Fibroblast of upper back skin (primary cell): ENCODE measurements at places on chromosomes 6 and 20.

- no peak for DNase-seq
Observed at GRCh38 chr6:79981652-79982051, 22.8 kb upstream of the TTK start.

DNA sequence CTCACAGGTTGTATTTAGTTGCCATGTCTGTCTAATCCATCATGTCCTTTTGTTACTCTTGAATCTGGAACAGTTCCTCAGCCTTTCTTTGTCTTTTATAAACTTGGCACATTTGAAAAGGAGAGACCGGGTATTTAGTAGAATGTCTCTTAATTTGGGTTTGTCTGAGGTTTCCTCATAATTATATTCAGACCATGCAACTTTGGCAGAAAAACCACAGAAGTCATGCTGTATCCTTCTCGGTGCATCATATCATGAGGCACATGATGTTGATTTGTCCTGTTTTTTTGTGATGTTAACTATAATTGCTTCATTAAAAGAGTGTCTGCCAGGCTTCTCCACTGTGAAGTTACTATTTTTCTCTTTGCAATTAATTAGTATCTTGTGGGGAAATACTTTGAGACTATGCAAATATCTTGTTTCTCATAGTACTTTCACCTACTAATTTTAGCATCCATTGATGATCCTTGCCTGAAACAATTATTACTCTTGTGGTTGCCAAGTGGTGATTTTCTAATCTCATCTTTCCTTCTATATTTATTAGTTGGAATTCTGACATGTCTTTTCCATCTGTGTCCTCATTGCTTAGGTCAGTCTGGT lies 837.3 kb downstream of the DHX35 start:
- DNase-seq = no peak

DNA sequence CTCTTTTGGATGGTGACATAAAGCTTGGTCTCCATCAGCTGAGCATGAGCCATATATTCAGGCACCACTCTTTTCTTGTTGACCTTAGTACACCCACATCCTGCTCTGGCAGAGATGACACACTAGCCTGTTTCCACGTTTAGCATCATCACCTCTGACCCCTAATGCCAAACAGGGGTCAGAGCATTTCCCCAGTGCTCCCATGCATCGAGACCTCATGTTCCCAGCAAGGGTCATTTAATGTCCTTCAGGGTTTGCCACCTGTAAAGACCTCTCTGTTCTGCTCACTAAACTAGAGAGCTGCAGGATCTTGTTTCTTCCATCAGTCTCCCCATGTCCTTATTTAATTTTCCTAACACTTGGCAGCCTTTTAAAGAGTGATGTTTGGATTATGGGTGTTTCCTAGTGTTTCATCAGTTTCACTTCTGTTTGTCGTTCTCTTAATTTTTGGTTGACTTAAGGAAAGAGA lies 97.5 kb downstream of the AIG1 start:
- DNase-seq = no peak

GRCh38 chr6:40855168-40855880 lies 183.7 kb downstream of the UNC5CL start:
- DNase-seq = no peak

- no peak for DNase-seq
Observed at GRCh38 chr6:1747531-1747930, 137.8 kb downstream of the FOXC1 start.

DNA sequence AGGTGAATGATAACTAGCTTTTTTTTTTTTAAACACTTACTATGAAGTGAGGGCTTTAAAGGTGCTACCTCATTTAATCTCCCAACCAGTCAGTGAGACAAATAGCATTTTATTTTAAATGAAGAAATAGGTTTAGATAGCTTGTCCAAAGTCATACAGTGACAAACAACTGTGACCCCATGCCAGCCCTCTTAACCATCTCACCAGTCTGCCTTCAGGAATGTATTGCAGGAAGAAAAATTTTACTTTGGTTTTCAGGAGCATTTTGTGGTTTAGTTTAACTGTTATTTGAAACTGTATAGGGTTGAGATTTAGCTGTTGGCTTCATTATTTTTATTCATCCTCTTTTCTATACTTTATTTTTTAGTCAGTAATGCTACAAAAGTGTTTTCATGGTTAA lies 18.6 kb downstream of the DSE start:
- DNase-seq = no peak

DNA sequence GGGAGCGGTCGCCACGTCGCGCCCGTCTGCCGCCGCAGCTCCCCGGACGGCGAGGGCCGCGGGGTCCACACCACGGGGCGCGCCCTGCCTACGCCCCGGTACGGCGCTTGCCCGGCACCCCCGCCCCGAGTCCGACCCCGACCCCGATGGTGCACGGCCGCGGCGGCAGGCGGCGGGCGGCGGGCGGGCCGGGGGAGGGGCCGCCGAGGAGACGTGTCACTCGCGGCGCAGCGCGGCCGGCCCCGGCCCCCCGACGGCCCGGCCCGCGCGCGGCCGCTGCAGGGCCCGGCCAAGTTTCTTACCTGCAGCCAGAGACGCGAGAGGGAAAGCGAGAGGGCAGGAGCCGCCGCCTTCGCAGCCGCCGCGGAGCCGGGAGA lies 328 bp downstream of the RRBP1 start:
- DNase-seq = no peak

DNA sequence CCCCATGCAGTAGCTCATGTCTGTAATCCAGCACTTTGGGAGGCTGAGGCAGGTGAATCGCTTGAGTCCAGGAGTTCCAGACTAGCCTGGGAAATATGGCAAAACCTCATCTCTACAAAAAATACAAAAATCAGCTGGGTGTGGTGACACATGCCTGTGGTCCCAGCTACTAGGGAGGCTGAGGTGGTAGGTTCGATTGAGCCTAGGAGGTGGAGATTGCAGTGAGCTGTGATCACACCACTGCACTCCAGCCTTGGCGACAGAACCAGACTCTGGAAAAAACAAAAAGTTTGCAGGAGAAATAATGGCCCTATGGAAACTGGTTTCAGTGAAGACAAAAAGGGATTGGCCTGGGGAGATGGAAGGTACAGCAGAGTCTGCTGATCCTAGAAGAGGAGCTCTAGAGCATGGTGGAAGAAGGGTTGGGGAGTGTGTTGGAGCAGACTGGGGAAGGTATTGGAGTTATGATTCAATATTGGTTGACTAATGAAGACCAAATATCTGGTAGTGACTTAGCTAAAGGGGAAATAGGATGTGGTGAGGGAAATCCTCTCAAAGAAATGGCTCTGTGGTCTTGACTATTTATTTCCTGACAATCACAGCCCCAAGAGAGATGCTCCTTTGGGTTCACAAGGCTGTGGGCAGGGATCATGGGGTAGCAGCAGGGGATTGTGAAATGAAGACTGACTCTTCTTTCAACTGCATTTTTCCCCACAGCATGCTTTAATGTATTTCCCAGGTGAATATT lies 281.9 kb downstream of the UTRN start:
- peak; percentile 52 for DNase-seq

GRCh38 chr6:75819776-75820487 lies 70.9 kb downstream of the MYO6 start:
- DNase-seq = no peak

- DNase-seq = no peak
Observed at GRCh38 chr6:117204903-117205302, 60.5 kb upstream of the VGLL2 start.

GRCh38 chr20:35561268-35561667 lies 19.4 kb downstream of the ERGIC3 start:
- DNase-seq = peak; percentile 26

- DNase-seq = no peak
Observed at GRCh38 chr20:38624084-38624483, 22.5 kb downstream of the ARHGAP40 start.

- no peak for DNase-seq
Observed at GRCh38 chr20:4787820-4788219, 66.1 kb downstream of the PRND start.

DNA sequence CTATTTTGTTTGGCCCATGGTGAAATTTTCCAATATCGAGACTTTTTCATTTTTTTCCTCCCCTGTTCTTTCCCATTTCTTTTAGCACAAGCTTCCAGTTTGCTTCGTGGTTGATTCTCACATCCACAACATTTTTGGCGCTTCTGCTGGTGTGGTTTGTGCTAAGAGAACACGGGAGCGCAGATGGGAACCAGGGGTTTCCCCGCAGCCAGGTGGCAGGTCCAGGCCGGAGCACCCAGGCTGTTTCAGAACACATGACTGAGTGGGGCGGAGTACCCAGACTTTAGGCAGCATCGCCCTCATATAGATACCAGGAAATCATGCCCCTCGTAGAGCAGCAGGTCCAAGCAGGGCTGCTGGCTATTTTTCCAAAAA lies 58.0 kb downstream of the SYTL3 start:
- no peak for DNase-seq

DNA sequence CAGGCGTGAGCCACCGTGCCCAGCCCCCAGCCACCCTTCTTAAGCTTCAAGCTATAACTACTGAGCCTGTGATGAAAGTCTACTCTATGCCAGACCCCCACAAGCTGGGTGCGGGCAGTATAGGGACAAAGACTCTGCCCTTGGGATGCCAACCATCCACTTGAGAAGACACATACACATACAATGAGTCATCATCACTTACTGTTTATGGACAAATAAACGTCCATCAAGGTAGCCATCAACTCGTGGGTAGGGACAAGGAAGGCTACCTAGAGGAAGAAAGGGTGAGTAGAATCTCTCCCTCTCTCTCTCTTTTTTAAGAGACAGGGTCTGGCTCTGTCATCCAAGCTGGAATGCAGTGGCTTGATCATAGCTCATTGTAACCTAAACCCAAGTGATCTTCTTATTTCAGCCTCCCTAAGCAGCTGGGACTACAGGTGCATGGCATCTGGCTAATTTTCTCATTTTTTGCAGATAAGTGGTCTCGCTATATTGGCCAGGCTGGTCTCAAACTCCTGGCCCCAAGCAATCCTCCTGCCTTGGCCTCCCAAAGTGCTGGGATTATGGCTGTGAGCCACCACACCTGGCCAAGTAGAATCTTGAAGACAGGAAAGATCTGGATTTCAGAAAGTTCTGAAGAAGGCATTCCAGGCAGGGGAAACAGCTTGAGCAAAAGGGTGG lies 2.6 kb upstream of the TP53INP2 start:
- no peak for DNase-seq

- DNase-seq = peak; percentile 18
Observed at GRCh38 chr20:14780508-14780907, 443.1 kb upstream of the FLRT3 start.

GRCh38 chr6:90123831-90124230 lies 172.8 kb downstream of the BACH2 start:
- peak; percentile 50 for DNase-seq

DNA sequence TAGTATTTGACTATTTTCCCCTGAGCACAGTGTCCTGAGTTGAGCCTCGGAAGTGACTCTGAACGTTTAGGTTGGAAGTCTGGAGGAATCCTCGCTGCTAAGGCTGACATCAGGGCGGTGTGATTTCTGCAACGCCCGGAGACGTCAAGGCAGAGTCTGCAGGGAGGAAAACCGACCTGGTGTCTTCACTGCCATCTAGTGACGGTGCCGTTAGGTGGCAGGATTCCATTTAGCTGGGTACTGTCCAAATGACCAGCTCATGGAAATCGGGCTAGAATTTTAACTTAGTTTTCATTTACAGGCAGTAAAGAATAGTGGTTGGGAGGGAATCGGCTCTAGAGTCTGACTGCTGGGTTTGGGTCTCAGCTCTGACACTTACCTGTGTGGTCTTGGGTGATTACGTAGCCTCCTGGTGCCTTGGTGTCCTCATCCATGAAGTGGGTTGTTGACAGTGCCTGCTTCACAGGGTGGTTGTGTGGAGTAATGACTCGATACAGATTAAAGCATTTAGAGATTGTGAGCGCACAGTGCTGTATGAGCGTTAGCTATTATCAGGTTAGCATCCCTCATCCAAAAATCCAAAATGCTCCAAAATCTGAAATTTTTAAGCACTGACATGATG lies 35.0 kb downstream of the FOXF2 start:
- peak; percentile 59 for DNase-seq

GRCh38 chr20:63159826-63160640 lies 55.9 kb downstream of the YTHDF1 start:
- no peak for DNase-seq

DNA sequence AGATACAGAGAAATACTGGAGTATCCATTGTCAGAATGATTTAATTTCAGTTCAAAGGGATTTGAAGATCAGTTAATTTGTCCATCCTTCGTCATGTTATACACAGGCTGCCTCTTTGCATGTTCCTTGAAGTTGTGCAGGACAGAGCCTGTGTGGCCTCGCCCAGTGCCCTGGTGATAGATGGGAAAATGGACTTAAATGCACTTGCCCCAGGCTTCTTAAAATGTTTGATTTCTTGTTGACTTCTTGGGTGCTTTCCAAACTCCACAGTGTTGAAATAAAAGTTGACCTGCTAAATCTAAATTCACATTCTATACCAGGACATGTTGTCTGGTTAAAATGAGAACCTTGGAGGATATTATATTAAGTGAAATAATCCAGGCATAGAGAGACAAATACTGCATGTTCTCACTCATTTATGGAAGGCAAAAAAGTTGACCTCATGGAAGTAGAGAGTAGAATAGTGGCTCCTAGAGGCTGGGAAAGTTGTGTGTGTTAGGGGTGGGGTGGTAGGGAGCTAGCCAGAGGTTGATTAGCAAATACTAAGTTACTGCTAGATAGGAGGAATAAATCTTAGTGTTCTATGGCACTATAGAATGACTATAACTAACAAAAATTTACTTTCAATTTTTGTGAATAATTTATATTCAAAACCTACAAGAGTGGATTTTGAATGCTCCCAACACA lies 25.3 kb downstream of the MARCKS start:
- DNase-seq = no peak

GRCh38 chr6:4907602-4908001 lies 96.2 kb downstream of the RPP40 start:
- DNase-seq = no peak

GRCh38 chr6:139534472-139535115 lies 160.1 kb upstream of the CITED2 start:
- DNase-seq = no peak

DNA sequence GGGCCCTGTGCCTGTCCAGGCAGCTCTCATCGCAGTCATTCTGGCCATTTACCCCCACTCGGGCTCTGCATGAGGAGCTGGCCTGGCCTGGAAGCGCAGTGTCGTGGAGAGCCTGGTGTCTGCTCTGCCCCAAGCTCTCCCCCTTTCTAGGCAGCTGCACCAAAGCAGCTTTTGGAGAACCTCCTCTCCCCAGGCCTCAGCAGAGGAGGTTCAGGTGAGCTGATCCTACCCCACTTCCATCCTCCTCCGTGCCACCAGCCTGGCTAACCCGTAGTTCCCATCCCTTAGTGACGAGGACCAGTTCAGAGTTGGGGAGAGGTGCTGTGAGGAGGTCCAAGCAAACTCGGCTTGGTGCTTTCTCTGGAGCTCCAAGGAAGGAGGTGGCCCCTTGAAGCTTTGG lies 30.5 kb upstream of the PHACTR3 start:
- DNase-seq = no peak
